AML-193 (cell line): ENCODE measurements at places on chromosomes 2 and 18.

GRCh38 chr2:98391581-98392270, 45.5 kb downstream of the CNGA3 start:
- no peak for DNase-seq

DNA sequence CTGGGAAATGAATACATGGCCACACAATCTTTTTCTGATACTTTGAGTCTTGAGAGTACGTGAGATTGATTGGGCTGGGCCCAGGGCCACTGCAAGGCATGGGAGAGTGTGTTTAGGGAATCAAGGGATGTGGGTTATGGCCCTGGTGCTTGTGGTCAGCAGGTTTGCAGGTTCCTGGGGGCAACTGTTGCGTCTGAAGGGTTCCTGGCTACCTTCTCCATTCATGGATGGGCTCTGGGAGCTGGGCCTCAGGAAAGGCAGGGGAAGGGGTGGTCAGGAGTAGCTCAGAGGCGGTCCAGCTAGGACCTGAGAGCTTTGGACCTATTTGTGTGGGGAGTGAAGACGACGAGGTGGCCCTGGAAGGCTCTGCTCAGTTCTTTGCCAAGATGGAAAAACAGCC, 8.4 kb upstream of the ZAP70 start:
- no peak for DNase-seq

- no peak for DNase-seq
Observed at GRCh38 chr2:126408671-126409070, 247.3 kb upstream of the GYPC start.

GRCh38 chr2:86105969-86106945, at the start of gene PTCD3:
Gene PTCD3 (plus strand): TSS chr2:86106235. CDS start chr2:86106248, 13 bp downstream.
- DNase-seq, result peak; percentile 96

DNA sequence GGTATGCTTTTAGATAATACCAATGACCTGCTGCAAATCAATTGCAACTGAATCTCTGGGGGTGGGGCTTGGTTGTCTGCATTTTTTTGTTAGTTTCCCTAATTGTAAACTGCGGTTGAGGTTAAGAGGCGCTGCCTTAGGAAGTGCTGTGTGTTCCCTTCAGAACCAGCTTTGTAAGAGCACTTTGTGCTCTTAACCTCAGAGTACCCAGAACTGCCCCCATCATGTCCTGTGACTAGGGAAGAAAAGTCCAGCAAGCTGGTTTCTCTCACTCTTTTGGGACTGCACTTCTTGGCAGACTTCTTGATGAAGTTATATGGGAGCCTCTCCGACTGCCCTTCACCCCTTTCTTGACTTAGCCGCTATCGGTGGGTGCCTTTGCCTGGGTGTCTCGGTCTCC, 245.5 kb upstream of the CXCR4 start:
- DNase-seq, result no peak

GRCh38 chr2:239893236-239893515, 132.0 kb downstream of the NDUFA10 start:
- no peak for DNase-seq

- no peak for DNase-seq
Observed at GRCh38 chr2:70703900-70704549, 64.0 kb downstream of the ADD2 start.

- no peak for DNase-seq
Observed at GRCh38 chr2:88091943-88092342, 24.3 kb downstream of the SMYD1 start.
